GM03348 (cell line): ENCODE measurements at places on chromosomes 13 and 19.
A peak's percentile ranks its signal among the peaks of the same experiment; 100 is the strongest.

DNA sequence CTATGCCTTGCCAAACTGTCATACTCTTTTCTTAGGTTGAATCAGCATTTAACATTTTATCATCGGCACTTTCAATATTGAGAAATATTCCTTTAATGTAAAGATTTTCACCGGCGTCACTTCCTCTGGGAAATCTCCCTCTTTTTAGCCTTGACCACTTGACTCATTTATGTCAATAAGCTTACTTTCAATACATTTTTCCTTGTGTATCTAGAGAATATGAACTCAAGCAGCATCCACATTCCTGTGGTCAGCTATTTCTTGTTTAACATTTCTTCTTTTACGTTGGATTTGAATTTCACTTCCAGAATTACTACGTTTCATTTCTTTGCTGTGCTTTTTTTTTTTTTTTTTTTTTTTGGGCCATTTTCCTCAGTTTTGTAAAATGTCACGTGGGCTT is 271.2 kb upstream of the HTR2A start:
- DNase-seq: no peak

DNA sequence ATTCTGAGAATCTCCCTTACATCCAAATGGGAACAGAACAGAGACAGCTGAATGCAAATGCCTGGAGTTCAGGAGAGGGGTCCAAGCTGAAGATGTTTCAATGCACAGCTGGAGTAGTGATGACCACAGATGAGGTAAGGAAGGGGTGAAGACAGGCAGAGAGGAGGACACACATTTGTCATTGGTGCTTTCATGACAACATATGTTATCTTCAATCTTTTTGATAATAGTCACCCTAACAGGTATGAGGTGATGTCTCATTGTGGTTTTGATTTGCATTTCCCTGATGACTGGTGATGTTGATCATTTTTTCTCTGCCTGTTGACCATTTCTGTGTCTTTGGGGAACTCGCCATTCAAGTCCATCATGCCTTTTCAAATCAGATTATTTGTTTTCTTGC is 19.2 kb downstream of the SIGLEC7 start:
- no peak for DNase-seq

GRCh38 chr13:52345048-52345447 is 60.9 kb downstream of the THSD1 start:
- peak; percentile 42 for DNase-seq

DNA sequence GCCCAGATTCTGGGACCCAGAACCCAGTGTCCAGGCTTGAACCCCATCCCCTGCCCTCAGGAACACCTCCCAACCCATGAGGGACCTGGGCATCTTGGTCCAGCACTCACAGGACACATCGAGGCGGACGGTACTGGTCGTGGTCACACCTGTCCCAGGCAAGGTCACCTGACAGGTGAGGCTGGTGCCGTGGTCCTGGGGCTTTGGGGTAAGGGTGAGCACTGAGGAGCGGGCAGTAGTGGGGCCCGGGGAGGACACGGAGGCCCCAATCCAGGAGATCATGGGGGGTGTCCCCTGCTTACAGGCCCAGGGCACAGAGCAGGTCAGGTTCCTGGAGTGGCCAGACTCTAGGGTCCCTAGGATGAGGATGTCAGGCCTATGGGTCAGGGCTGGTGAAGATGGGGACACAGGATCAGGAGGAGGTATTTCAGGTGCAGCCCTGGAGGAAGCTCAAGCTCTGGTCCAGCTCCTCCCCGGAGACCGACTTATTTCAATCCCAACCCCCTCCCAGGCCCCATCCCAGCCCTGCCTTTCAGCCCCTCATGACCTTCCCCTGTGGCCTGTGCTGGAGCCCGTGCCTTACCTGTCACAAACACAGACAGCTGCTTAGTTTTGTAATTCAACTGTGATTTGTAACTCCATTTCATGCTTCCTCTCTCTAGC is 772 bp downstream of the SIGLEC8 start:
- DNase-seq: no peak

DNA sequence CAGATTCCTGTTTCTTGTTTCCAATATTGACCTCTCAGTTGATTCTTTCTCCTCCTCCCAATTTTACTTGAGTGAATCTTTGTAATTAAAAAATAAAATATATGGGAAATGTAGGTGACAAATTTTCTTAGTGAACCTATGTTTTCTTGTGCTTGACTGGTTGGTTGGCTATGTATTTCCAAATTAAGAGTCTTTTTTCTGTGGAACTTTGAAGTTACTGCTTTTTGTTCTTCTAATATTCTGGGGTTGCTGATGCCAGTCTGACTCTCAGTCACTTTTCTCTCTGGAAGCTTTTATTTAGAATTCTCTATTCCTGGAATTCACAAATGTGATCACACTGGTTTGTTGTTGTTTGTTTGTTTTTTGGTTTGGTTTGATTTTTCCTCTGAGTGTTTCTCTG is 9.8 kb downstream of the LSM14A start:
- DNase-seq: no peak

GRCh38 chr19:38709671-38710415 is 34.4 kb downstream of the CAPN12 start:
- no peak for DNase-seq

- no peak for DNase-seq
Measured at GRCh38 chr13:26021516-26021915, 30.3 kb downstream of the SHISA2 start.
